ENCODE measurements at places on chromosomes 12 and 14. TPM values are rescaled to one million over a fixed set of nuclear protein-coding genes. Genes with fewer than 3 reads are reported as not detected.

DNA sequence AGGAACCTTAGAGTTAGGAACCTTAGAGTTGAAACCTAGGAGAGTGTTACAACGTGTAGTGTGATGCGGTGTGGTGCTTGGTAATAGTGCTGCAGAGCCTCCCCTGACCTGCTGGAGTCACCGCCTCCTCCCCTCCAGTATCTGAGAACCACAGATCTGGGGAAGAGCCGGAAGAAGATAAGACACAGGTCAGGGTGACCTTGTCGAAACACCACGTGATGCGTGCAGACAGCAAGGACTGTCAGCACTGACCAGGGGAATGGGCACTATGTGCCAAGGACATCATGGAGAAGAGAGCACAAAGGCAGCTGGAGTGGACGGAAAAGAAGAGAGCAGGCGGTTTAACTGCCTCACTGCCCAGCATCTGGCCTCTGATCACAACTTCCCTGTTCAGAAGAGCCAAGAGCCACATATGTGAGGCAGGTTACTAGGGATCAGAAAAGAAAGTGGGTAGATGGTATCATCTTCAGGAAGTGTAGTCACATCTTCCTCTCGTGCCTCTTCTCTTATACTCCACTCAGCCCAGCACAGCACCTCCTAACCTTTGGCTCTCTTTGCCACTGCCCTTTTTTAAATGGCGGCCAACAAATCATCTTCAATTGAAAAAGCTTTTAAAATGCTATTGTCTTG, 93.7 kb downstream of the TESC start:
- no peak for DNase-seq

DNA sequence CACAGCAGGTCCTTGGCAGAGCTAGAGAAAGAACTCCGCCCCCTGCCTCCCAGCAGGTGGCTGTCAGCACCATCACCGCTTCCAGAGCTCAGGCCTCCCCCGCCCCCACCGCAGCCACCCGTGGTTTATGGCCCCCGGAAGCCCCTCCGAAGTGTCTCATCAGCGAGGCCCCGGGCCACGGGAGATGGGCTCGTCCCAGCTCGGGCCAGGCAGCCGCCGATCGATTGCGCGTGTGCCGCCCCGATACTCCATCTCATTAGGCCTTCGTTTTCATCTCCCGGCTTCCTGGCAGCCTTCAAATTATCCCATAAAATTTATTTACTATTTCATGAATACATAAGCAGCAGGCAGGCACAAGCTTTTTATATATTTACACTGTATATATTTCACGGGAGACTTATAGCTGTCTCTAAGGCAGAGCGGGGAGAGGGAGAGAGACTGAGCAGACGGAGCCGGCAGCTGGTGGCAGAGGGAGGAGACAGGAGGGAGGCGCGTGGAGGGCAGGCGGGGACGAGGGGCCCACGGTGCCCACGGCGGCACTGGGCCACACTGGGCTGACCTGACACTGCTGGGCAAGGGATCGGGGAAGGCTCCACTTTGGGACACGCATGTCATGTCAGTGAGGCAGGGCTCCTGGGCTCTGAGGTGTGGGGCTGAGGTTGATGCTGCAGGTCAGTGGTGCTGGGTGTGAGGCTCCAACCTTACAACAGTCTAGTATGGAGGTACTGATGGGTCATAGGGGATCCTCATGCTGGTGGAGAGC, 241.2 kb downstream of the RBM19 start:
- DNase-seq: no peak

GRCh38 chr12:52401526-52401925, 4.6 kb downstream of the KRT82 start:
- no peak for DNase-seq

Gene FERMT2
- 302 TPM for total RNA-seq

Gene DDHD1
- total RNA-seq: 21.1 TPM

DNA sequence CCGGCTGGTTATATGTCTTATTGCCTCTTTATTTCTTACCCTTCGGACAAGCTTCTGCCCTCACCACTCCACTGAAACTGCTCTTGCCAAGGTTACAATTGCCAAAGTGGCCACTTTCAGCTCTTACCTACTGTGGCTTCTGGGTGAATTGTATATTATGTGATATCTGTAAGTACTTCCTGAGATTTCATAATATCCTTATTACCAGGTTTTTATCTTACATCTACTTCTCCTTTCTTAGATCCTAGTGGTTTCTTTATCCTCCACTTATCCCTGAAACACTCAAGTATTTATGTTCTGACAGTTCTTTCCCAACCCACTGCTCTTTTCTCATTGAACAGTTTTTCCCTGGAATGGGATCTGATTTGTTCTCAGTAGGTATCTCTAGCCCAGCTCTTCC, 10.5 kb downstream of the CELA1 start:
- DNase-seq: no peak
